Esophagus mucosa (tissue), 1 donor: ENCODE measurements at places on chromosomes 2 and 18.

DNA sequence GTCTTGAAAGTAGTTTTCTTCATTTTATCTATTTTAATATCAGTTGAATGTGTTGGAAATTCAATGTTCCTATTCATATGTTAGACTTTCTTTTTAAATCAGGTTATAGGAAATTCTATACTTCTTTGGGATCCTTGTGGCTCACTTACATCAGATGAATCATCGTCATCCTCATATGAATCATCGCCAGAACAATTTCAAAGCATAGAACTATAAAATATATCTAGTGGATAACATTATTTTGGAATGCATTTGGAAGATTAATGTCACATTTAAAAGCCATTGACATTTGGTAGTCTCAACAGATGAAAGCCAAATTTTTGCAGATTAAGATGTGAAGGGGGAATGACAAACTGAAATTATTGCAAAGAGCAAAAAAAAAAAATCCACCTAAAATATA lies 94.1 kb downstream of the FAM161A start:
- no peak for ATAC-seq

DNA sequence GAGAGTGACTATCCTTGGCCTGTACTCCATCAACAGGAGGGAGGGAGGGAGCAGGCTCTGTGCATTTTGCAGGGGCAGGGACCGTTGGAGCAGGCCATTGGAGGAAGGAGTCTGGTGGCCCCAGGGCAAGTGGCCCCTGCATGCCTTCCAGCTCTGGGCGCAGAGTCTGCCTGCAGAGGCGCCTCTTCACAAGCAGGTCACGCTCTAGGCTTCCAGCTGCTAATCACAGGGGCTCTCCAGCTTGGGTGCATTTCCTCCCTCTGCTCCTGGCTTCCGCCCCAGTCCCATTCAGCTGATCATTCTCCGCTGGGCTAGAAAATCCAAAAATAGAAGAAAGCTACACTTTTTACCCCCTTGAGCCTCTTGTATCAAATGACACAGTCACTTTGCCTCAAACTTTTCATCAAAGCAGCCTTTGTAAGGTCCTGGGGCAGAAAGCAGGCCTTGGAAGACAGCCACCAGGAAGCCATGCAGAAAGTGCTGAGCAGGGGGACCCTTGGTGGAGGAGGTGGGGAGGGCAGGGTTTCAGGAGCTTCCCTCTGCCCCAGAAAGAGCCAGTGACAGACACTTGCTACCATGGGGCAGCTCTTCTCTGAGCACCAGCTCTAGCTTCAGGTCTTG lies 11.3 kb downstream of the TMEM247 start:
- no peak for ATAC-seq

DNA sequence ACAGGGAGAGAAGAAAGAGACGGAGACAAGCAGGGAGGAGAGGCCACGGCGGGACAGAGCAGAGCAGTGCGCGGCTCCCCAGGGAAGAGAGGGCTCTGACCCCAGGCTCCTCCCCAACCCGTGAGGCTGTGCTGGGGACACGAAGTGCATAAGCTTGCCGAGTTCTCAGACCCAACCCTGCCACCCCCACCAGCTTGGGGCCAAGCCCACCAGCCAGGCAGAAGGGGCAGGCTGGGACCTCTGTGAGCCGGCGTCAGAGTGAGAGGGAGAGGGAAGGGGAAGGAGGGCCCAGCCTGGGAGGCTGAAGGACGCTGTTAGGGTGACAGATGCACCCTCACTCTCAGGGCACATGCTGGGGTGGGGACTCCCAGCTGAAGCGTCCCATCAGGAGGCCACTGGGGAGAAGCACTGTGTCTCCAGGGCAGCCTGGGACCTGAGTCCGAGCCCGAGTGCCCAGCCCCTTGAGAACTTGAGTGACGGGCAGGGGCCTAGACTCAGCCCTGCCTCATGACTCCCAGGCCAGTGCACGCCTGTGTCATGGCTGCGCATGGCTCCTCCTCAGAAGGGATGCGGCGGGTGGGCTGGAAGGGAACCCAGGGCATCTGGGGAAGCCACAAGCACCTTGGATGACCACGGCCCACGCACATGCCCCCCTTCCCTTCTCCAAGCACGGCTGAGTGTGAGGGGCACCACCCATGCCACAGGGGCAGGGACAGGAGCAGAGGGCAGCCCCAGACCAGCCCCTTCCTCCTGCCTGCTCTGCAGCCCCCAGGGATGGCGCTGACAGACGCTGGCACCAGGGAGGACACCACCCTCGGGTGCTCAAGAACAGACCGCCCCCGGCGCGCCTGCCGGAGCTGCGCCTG lies 31.0 kb downstream of the MTERF4 start:
- no peak for ATAC-seq

GRCh38 chr2:135411646-135412045 lies 119.4 kb downstream of the ZRANB3 start:
- ATAC-seq, result no peak

DNA sequence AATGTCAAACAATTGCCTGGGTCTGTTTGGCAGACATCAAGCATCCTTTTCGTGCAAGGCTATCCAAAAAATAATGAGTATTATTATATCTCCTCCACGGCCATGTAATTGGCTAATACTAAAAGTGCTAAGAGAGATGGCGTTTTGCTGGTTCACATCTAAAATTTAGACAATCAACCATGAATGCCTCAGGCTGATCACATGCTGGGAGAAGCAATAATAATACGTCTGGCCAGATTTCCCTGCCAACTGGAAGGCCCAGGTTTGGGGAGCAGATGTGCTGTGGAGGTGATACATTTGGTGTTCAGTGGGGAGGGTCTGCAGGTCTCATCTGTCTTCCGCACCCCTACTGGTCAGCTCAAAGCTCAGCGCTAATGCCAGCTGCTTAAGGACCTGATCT lies 60.3 kb upstream of the CREB1 start:
- no peak for ATAC-seq

- ATAC-seq, result no peak
Observed at GRCh38 chr2:8548065-8548618, 133.7 kb upstream of the ID2 start.

DNA sequence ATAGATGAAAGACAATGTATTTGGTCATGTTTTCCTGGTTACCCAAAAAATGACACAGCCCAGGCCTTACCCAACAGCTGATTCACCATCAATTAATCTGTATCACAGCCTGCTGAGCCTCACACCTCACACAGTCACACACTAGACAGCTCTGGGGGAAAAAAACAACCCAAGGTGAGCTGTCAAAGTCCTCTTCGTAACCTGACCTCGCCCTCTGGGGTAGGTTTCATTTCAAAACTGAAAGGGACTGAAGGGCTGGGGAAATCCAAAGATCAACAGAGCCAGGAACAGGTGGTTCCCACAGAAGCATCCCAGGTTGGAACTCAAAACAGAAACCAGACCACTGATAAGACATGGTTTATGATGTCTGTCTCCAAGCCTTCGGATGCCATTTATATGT lies 18.2 kb upstream of the PCBP1 start:
- ATAC-seq, result peak; percentile 96
